T-helper 2 cell (primary cell): ENCODE measurements at places on chromosomes 2 and 18.

- DNase-seq = no peak
These were observed 198.2 kb upstream of the OSR1 start for GRCh38 chr2:19556648-19557047.

DNA sequence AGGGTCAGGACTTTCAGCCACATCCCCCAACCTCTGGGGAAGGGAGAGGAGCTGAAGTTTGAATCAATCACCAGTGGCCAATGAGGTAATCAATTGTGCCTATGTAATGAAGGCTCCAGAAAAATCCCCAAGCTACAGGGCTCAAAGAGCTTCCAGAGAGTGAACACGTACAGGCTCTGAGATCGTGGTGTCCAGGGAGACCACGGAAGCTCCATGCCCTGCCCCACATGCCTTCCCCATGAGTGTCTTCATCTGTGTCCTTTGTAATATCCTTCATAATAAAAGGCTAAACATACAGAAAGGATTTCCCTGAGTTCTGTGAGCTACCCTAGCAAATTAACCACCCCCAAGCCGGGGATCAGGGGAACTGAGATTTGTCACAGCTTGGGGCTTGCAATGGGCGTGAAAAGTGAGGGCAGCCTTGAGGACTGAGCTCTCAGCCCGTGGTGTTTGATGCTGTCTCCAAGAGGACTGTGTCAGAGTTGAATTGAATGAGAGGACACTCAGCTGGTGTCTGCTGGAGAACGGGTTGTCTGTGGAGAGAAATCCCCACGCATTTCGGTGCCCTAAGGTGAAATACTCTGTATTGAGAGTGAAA is 25.5 kb upstream of the TUBB6 start:
- no peak for DNase-seq

- no peak for DNase-seq
These were observed 18.5 kb downstream of the PMAIP1 start for GRCh38 chr18:59918320-59918755.

DNA sequence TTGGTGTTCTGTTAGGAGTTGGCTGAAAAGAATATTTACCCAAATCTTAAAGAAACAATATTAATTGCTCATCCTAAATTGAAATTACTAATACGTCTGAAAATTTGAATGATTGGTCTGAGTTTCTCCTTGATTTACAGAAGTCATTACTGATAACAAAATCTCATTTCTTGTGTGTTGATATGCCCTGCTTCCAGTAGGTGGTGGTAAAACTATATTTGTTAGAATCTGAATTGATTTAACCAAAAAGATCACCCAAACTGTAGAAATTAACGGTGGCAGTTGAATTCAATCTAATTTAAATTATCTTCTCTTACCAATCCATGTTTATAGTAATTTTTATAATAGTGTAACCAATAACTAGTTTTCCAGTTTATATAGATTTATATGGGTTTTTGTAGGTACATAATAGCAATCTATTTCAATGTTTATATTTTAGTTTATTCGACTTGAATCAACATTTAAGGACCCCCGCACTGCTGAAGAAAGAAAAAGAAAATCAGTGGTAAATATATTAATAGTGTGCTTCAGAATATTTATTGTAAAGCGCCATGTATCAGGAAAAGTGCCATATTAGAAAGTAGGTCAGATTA is 38.3 kb downstream of the PAPOLG start:
- DNase-seq = no peak

DNA sequence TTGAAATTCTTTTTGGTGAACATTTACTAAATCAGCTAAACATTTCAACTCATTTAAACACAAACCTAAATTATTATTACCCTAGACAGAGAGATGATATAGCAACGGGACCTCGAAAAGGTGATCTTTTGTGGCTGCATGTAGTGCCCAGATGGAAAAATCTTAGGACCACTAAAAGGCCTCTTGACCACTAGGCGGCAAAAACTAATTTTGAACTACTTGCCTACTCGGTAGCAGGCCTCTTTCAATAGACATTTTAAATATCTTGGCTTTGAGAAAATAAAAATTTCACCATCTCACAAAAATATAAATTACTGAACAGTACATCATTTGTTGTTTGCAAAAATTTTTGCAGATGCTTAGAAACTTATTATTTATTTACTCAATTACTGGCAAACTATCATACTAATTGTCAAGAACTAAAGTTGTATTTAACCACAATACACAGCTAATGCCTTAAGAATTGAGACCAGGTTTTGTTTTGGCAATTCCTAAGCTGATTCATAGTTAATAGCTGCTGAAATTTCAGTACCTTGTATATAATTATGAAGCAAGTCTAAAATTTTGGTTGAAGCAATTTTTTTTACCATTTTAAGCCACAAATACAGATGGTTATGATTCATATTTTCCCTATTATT is 9.4 kb downstream of the COL3A1 start:
- DNase-seq = no peak
